ENCODE measurements at places on chromosomes 13 and 19.

DNA sequence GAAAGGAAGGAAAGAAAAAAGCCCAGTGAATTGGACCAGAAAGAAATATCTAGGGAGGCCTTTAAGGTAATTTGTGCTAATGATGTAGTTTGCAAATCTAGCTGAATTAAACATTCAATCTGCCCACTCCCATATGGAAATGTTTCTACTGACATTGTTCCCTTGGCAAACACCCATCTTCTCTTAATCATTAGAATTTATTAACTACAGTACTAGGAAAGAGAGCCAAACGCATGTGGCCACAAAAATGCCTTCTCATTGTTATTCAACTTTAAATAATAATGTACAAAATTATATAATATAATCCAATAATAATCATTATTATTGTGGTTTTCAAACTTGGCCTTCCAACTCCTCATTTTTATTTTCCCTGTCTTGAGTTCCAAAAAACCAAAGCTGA is 234.7 kb downstream of the NHLRC3 start:
- DNase-seq, result no peak

- peak; percentile 70 for DNase-seq
Observed at GRCh38 chr19:41993612-41994483, at the start of gene ATP1A3. Gene ATP1A3, minus strand, starts transcription at chr19:41994230. Its CDS starts 154 bp downstream, at chr19:41994076.

DNA sequence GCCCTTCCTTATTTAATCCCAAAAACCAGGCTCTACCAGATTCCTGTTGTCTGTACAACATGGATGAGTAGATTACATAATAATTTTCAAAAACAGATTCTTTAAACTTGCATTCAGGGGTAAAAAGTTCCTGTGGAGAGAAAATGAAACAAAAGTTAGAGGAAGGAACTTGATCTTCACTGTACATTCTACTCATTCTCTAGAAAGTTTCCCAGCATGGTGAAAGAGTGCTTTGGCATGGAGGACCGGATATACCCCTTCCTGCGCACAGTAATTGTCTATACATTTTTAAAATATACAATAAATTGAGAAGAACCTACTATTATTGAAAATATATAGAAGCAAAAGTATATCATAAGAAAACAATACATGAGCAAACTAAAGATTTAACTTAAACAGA is 274.2 kb downstream of the ITGBL1 start:
- DNase-seq, result no peak

GRCh38 chr13:99805361-99805760 is 166.2 kb downstream of the ZIC5 start:
- no peak for DNase-seq

DNA sequence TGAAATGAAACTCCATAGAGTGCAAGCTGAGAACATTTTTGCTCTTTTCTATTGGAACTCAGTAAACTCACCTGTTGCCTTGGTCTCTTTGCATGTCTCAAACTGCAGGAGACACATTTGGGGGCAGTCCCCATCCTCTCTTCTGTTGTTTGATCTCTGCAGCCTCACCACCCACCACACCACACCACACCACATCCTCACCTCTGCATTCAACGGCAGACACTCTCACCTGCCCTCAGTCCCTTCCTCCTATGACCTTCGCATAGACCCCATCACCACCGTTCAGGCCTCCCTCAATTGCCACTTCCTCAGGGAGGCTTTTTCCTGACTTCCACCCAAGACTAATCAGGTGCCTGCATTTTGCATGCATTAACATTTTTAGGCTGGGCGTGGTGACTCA is 14.4 kb upstream of the TPM4 start:
- no peak for DNase-seq

DNA sequence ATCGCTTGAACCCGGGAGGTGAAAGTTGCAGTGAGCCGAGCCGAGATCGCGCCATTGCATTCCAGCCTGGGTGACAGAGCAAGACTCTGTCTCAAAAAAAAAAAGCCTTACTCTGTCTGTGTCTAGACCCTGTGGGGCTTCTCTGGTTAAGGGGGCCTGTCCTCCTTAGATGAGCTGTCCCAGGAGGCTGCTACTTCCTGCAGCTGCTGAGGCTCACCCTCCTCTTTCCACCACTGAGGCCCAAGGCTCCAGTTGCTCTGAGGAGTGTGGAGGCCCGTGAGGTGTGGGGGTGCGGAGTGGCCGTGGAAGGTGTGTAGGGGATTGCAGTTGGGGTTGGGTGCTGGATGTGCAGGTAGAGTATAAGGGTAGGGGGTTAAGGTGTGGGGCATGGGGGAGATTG is 22.1 kb upstream of the RASA3 start:
- no peak for DNase-seq
